Left ventricle myocardium inferior (tissue), 1 donor: ENCODE measurements at places on chromosomes 11 and 22. TPM values are rescaled to one million over a fixed set of nuclear protein-coding genes. Genes with fewer than 3 reads are reported as not detected.

DNA sequence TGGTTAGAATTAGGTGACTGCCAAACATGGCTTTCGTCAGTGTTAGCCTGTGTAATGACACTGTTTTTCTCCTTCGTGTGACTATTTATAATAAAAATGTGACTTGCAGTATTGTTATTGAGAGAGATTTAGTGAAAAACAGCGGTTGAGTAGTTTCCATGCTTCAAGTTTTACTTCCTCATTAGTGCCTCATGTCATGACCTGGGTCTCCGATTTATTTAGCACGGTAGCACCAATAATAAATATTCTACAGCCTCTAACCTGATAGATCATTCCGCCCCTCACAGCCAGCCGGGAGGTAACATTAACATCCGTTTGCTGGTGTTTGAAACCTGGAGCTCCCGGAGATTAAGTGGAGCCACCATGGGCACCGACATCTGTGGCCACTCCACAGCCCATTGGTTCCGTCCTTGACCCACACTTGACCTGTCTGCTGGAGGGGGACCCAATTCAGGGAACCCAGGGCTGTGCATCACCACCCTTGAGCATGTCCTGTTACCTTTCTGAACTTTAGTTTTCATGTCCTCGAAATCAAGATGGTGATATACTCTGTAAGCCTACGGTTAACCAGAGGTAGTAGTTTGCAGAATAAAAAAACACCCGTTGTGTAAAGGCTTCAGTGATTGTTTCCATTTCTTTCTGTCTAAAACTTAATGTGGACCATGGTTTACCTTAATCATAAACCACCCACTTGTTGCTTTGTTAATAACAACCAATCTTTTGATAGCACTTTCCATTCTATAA is 104.1 kb downstream of the ATXN10 start:
- H3K36me3 ChIP-seq = peaks cover 4% of the 10 kb centered on the region
- DNase-seq = no peak
- H3K27me3 ChIP-seq = no peaks in the 10 kb centered on the region

GRCh38 chr22:30277547-30278344 is 11.1 kb upstream of the OSM start:
- H3K4me1 ChIP-seq = peaks cover 16% of the 10 kb centered on the region
- DNase-seq = no peak
- no peaks in the 10 kb centered on the region for H3K27me3 ChIP-seq
- H3K4me3 ChIP-seq = no peak overlapping the region
- no peaks in the 10 kb centered on the region for H3K36me3 ChIP-seq
- H3K27ac ChIP-seq = peak overlapping the region; percentile 50

- no peaks in the 10 kb centered on the region for H3K4me1 ChIP-seq
- no peak overlapping the region for H3K4me3 ChIP-seq
- H3K36me3 ChIP-seq = peaks cover 3% of the 10 kb centered on the region
- DNase-seq = no peak
- H3K27ac ChIP-seq = no peak overlapping the region
- no peaks in the 10 kb centered on the region for H3K27me3 ChIP-seq
These were observed 37.7 kb upstream of the SPTBN2 start for GRCh38 chr11:66766681-66767080.

DNA sequence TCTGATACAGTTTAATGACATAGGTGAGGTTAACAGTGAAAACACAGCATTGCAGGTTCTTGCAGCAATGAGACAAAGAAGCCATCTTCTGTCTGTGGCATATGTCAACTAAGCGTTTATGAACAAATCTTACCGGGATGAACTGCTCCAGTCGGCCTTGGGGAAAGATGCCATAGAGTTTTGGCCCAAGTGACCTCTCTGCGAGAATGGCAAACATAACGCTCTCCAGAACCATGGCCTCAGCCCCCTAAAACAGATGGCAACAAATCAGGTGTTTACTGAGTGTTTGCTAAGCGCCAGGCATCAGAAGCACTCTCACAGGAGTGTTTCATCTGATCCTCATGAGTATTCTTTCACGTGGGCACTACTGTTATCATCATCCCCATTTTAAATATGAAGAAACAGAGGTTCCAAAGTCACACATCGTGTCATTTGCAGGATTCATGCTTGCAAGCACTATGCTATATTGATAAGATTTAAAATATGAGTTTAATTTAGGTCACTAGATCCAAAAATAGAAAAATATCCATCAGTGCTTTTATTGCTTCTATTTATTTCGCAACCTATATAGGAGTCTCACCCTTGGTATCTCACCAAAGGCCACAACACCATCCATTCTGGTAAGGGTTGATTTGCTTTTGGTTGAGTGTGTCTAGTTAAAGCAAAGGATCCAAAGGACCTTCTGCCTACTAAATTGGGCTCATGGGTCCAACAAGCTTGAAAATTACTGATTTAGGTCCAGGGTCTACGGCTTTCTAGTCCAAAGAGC is 35.9 kb downstream of the TCIRG1 start:
- H3K27me3 ChIP-seq = no peaks in the 10 kb centered on the region
- peaks cover 38% of the 10 kb centered on the region for H3K36me3 ChIP-seq
- no peak for DNase-seq

- DNase-seq = peak; percentile 47
- peak overlapping the region; percentile 98 for H3K27ac ChIP-seq
- peak overlapping the region; percentile 91 for H3K4me3 ChIP-seq
- peaks cover 51% of the 10 kb centered on the region for H3K4me1 ChIP-seq
These were observed 571 bp downstream of the C11orf24 start for GRCh38 chr11:68271023-68271780.

GRCh38 chr11:44138286-44138685 is 42.8 kb downstream of the EXT2 start:
- H3K36me3 ChIP-seq = peaks cover 4% of the 10 kb centered on the region
- no peak overlapping the region for H3K4me3 ChIP-seq
- H3K4me1 ChIP-seq = peaks cover 59% of the 10 kb centered on the region
- H3K27ac ChIP-seq = peak overlapping the region; percentile 68
- no peaks in the 10 kb centered on the region for H3K27me3 ChIP-seq
- no peak for DNase-seq

DNA sequence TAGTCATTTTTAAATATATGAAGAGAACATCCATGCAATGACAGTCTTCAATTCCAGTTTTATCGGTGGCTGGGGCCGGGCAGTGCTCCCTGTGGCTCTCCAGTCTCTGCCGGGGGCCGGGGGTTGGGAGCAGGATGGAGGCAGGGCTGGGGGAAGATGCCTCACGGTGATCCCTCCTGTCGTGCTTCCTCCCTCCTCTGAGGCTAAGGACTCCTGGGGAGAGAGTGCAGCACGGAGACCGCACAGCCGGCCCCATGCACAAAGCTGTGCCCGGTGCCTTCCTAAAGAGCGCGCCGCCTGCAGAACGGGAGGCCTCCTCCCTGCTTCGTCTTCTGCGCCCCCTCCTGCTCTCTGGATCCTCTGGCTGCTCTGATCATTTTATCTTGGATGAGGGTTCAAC is 20.5 kb downstream of the GAL start:
- H3K36me3 ChIP-seq = no peaks in the 10 kb centered on the region
- peaks cover 62% of the 10 kb centered on the region for H3K27me3 ChIP-seq
- DNase-seq = no peak
- H3K4me3 ChIP-seq = no peak overlapping the region
- H3K4me1 ChIP-seq = no peaks in the 10 kb centered on the region

Gene CRYBB1
- 0.66 TPM for total RNA-seq

DNA sequence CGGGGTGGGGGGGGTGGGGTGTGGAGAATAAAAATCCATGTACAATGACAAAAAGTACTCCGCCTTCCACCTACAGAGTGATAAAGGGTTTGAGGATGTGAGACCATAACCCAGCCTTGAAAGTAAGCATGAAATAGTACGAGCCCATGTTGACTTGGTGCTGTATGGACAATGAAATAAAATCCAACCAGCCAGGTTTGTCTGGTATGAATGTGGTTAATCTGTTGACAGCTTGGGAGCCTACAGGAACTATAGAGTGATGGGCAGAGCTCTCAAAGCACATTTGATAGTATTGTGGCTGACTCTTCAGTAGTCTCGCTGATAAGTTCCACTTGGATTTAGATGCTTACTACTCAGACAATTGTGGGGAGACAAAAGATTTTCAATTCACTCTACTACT is 48.8 kb upstream of the CD44 start:
- no peaks in the 10 kb centered on the region for H3K27me3 ChIP-seq
- no peak overlapping the region for H3K27ac ChIP-seq
- DNase-seq = no peak
- H3K4me3 ChIP-seq = no peak overlapping the region

- H3K4me3 ChIP-seq = no peak overlapping the region
- no peak overlapping the region for H3K27ac ChIP-seq
- H3K27me3 ChIP-seq = no peaks in the 10 kb centered on the region
- DNase-seq = no peak
- H3K36me3 ChIP-seq = peaks cover 10% of the 10 kb centered on the region
These were observed 10.1 kb downstream of the RAG1 start for GRCh38 chr11:36577859-36578258.

DNA sequence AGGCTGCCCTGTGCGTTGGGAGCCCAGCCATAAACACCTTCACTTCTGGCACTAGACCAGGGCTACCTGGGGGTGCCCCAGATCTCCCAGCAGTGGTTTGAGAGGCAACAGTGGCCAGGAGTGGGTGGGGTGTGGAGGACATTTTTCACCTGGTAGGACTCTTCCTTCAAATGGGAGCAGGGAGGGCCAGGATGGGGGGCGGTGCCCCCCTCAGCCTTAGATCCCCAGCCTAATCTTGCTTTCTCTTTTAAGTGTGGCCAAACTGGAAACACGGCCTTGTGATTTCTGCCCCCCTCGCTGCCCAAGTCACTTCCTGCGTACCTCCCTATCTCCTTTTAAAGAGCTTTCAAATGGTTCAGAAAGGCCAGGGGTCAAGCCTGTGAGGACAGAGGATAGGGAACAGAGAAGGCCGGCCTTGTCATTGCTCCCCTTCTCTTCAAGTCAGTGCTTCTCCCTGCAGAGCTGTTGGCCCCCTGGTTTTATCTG is 800 bp downstream of the KCNJ5 start:
- no peaks in the 10 kb centered on the region for H3K36me3 ChIP-seq
- H3K27ac ChIP-seq = peak overlapping the region; percentile 83
- peaks cover 65% of the 10 kb centered on the region for H3K4me1 ChIP-seq
- no peak for DNase-seq
- H3K27me3 ChIP-seq = peaks cover 30% of the 10 kb centered on the region

DNA sequence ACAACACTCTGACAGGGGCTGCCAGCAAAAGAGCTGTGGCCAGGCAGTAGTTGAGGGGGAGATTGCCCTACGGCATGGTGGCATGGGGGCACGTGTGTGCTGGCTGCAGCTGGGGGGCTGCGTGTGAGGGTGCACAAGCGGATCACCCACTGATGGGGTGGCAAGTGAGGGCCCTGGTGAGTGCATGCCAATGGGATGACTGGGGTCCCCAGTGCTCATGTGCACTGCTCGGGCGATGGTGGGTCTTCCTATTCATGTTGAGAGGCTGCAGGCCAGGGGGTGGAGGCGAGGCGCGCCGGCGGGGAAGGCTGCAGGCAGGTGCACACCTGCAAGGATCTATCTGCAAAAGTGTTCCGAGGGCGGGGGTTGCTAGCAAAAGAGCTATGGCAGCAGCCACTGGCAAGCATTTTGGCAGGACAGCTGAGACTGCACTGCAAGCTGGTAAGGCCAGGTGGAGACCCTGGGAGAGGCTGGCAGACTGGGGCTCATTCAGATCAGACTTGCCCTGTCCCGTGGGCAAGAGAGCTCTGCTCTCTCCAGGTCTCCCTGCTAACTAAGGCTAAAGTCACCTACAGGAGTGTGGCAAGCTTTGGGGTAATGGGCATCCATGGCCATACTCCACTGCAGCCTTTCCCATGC is 12.0 kb downstream of the OR51I2 start:
- no peak overlapping the region for H3K27ac ChIP-seq
- no peaks in the 10 kb centered on the region for H3K4me1 ChIP-seq
- H3K36me3 ChIP-seq = no peaks in the 10 kb centered on the region
- H3K27me3 ChIP-seq = no peaks in the 10 kb centered on the region
- no peak for DNase-seq

Gene PVALB
- total RNA-seq = not detected

GRCh38 chr22:22035771-22036314 is 53.3 kb upstream of the TOP3B start:
- no peaks in the 10 kb centered on the region for H3K36me3 ChIP-seq
- DNase-seq = no peak
- H3K27me3 ChIP-seq = peaks cover 40% of the 10 kb centered on the region
- H3K4me3 ChIP-seq = no peak overlapping the region
- H3K4me1 ChIP-seq = no peaks in the 10 kb centered on the region

Gene SSH3
- total RNA-seq = 14.9 TPM

GRCh38 chr11:86513746-86514373 is 139.2 kb downstream of the CCDC81 start:
- H3K4me1 ChIP-seq = peaks cover 38% of the 10 kb centered on the region
- no peaks in the 10 kb centered on the region for H3K36me3 ChIP-seq
- H3K27ac ChIP-seq = no peak overlapping the region
- H3K4me3 ChIP-seq = no peak overlapping the region
- DNase-seq = no peak

Gene MUC6
- not detected for total RNA-seq

- no peak for DNase-seq
- H3K36me3 ChIP-seq = no peaks in the 10 kb centered on the region
- H3K27me3 ChIP-seq = no peaks in the 10 kb centered on the region
These were observed 53.7 kb downstream of the PARVA start for GRCh38 chr11:12430954-12431595.

Gene DAGLA
- 3.2 TPM for total RNA-seq

DNA sequence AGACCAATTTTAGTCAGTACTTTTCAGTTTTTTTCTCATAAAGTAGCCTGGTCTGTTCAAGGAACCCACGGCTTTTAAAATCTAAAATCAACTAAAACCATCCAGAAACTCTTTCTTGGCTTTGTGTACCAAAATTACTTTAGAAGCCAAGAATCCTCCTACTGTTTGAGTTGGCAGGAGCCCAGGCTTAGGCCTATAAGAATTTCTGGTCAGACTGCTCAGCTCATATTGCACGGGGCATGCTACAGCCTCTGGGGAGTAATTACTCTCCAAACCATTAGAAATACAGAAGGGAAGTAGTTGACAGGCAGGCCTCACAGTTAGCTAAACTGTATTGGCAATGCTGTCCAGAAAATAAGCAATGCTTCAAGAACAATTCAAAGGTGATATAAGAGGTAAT is 1862.9 kb upstream of the RAG2 start:
- no peaks in the 10 kb centered on the region for H3K4me1 ChIP-seq
- DNase-seq = peak; percentile 21
- no peaks in the 10 kb centered on the region for H3K27me3 ChIP-seq
- peak overlapping the region; percentile 38 for H3K27ac ChIP-seq
- no peaks in the 10 kb centered on the region for H3K36me3 ChIP-seq

GRCh38 chr11:79845002-79845709 is 404.3 kb upstream of the TENM4 start:
- no peak overlapping the region for H3K4me3 ChIP-seq
- peak overlapping the region; percentile 40 for H3K27ac ChIP-seq
- no peaks in the 10 kb centered on the region for H3K36me3 ChIP-seq
- no peaks in the 10 kb centered on the region for H3K27me3 ChIP-seq
- no peak for DNase-seq
- peaks cover 15% of the 10 kb centered on the region for H3K4me1 ChIP-seq

Gene RAG1
- 1.6 TPM for total RNA-seq

- H3K27ac ChIP-seq = no peak overlapping the region
- no peaks in the 10 kb centered on the region for H3K4me1 ChIP-seq
- H3K4me3 ChIP-seq = no peak overlapping the region
- DNase-seq = peak; percentile 32
- no peaks in the 10 kb centered on the region for H3K27me3 ChIP-seq
These were observed 176.4 kb downstream of the FAM181B start for GRCh38 chr11:82557274-82557673.

GRCh38 chr11:117535201-117535849 is 207.7 kb downstream of the CEP164 start:
- no peak overlapping the region for H3K27ac ChIP-seq
- no peak overlapping the region for H3K4me3 ChIP-seq
- no peaks in the 10 kb centered on the region for H3K36me3 ChIP-seq
- DNase-seq = peak; percentile 59

Gene PRODH
- total RNA-seq = 13.3 TPM

Gene KCNJ5
- total RNA-seq = 5.4 TPM

GRCh38 chr11:82845356-82846353 is 54.6 kb downstream of the PRCP start:
- no peak overlapping the region for H3K27ac ChIP-seq
- peaks cover 11% of the 10 kb centered on the region for H3K36me3 ChIP-seq
- H3K27me3 ChIP-seq = no peaks in the 10 kb centered on the region

Gene CDC42EP1
- 17.7 TPM for total RNA-seq
